CD4-positive, alpha-beta T cell treated with Interleukin-10 for 1 hour (primary cell): ENCODE measurements at places on chromosomes 12 and 14.

GRCh38 chr14:51674294-51675002 lies 22.7 kb downstream of the FRMD6 start:
- DNase-seq = no peak

GRCh38 chr12:52969828-52970569 lies 21.1 kb downstream of the KRT18 start:
- no peak for DNase-seq

DNA sequence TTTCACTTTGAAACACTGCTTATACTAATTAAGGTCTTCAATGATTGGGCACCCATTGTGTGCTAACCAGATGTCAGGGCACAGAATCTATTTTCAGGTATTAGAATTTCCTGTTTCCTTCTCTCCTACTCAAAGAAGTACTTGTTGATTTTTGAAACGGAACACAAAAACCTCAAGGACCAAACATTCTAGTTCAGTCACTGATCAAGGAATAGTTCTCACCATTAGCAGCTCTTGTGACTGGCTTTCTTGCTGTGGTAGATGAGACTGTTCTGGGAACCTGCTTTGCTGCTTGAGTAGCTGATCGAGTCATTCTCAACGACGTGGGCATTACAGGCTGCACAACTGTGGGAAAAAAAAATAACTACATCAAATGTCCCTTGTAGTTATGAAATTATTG lies 11.0 kb downstream of the DLGAP5 start:
- no peak for DNase-seq

DNA sequence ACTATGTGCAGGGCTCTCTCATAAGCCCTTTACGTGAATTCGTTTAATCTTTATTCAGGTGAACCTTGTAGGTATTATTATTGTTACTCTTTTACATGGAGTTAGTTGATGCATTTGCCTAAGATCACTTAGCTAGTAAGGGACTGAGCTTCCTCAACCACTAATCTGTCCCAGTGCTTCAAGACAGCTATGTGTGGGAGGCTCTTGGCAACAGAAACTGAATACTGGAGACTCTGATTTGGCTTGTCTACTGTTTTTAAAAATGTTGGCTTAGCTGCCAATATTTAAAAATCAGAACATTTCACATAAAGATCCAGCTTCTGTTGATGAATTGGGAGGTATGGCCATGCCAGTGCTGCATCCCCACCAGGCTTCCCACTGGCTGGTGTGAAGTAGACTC lies 6.8 kb downstream of the KNTC1 start:
- DNase-seq = no peak

GRCh38 chr12:55982319-55982936 lies 8.6 kb downstream of the RAB5B start:
- no peak for DNase-seq

DNA sequence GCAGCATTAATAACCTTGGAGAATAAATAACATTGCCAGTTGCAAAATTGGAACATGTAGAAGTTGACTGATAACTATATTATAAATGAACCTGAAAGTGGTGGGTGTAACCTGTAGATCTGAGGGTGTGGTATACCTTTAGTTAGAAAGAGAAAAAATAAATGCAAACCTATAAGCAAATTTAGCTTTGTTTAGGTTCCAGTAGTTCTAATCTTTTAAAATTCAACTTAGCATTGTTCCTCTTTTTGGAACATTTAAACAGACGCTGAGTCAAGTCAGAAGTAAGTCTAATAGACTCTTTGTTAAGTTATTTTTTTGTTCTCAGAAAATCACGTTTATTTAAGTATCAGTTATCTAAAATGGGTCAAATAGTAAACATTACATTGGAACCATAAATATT lies 120.0 kb downstream of the DNAI7 start:
- no peak for DNase-seq

GRCh38 chr14:99246536-99247097 lies 25.4 kb downstream of the BCL11B start:
- DNase-seq = peak; percentile 64

DNA sequence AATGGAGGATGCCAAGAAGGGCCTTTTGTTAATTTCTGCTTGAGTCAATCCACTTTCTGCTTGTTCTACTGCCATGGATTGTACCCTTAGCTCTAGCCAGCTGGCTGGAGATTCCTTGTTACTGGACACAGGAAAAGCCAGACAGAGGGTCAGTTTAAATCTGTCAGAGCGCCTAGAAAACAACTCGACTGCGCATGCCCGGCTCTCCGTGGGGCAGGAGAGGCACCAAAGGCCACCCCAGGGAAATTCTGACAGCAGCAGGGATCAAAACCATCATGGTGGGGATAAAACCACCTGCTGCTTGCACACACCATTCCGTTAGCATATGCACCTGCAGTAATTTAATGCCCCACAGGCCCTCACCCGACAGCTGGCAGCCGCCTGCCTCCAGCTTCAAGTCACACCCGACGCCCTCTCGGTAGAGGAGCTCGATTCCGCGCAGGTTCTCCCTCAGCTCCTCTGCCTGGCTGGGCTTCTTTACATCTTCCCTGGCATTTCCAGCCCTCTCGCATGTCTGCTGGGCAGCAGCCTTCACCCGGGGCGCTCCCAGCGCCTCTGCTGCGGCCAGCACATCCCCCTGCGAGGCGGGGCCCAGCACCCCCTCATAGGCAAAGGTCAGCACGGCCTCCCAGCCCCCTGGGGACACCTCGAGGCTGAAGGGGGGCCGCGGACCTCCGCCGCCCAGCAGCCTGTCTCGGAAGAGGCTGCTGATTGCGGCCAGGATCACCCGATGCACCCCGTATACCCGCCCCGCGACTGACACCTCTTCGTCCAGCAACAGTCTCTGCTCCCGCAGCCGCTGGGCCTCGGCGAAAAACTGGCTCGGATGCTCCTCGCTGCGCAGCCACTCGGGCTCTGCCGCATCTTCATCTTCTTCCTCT lies 1.0 kb downstream of the KLHL33 start:
- DNase-seq = no peak

- DNase-seq = no peak
These were observed 446.9 kb downstream of the ATP23 start for GRCh38 chr12:58388261-58388660.
